GM19239 (cell line): ENCODE measurements at places on chromosomes 16 and 17.

GRCh38 chr17:17385491-17385890 is 82.3 kb downstream of the NT5M start:
- DNase-seq = no peak

DNA sequence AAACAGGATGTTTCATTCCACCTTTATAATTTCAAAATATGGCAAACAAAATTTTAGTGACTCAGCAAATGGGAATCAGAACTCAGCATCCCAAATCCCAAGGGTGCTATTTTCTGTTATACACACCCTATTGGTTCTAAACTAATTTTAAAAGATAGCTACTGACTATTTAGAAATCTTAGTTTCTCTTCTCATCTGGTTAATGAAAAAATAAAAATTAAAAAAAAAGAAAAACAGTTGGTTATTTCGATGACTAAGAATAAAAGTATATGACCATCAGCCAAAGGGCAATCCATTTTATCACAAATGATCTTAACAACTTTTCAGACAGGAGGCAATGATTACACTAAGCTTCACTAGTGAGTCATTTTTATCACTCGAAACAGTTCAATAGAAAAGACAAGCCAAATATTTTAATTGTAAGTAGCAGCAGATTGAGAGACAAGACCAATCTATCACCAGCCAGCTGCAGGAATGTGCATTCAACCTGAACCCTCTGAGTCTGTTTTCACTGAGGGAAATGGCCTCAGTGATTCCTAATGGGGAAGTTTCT is 15.2 kb downstream of the PHLPP2 start:
- DNase-seq = no peak

DNA sequence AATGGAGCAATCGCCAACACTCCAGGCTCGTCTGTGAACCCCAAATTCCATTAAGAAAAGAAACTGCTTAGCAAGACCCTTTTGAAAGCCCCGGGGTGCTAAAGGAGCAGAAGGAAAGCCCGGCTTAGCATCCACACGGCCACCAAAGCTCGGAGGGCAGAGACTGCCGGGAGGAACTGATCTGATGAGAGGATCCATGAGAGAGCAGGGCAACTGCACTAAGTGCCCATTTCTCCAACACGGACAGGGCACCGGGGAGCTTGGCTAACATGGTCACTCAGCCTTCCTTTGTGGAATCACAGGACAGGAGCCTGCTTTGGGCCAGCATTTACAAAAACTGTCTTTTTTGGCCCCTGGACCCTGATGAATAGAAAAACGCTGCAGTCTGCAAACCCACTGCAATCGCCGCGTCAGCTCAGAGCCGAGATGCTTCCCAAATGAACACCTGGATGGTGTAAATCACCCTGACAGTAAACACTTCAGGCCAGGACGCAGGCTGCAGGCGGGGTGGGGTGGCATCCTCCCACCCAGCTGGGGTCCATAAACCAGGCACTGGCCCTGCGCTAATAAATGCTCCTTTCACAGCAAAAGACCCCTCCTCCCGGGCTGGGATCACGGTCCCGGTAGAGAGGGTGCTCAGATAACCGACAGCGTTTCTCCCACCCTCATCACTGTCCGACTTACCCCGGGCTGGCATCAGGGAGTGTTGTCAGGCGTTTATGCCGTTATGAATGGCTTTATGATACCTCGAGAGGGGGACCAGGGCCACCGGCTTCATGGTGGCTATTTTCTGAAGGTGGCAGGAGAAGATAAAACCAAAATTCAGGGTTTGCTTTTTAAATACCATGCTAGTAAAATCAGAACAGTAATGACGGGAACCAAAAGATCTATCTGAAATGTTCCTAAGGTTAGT is 299.5 kb downstream of the IRF8 start:
- DNase-seq = no peak

DNA sequence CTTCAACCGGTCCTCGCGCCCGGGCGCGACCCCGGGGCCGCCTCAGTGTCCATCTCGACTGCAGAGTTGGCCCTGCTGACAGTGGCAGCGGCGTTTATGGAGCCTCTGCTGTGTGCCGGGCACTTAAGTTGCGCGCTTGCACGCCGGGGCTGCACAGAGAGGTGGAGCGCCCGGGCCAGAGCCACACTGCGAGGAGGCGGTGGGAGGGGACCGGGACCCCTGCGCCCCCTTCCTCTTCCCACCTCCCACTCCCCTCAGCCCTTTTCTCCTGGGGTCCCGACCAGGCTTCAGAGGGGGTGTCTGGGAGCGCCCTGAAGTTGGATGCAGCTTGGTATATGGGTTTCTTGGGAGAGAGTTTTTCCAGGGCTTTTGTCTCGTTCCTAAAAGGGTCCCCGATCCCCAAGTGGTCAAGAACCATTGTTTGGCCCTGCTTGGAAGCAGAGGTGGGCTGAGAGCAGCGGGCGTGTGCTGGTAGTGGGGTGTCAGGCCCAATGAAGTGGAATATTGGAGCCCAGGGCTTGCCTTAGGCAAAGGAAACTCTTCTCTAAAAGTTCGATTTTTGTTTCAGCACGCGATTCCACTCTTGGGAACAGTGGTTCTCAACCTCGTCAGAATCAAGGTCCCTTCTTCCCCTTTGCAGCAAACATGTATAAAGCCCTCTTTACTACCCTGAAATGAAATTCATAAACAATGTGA is 605 bp downstream of the MRTFB start:
- DNase-seq = no peak

- no peak for DNase-seq
Observed at GRCh38 chr16:86303787-86304678, 206.3 kb upstream of the FOXF1 start.

- peak; percentile 74 for DNase-seq
Observed at GRCh38 chr17:3012926-3013581, 50.4 kb downstream of the OR1D5 start.

DNA sequence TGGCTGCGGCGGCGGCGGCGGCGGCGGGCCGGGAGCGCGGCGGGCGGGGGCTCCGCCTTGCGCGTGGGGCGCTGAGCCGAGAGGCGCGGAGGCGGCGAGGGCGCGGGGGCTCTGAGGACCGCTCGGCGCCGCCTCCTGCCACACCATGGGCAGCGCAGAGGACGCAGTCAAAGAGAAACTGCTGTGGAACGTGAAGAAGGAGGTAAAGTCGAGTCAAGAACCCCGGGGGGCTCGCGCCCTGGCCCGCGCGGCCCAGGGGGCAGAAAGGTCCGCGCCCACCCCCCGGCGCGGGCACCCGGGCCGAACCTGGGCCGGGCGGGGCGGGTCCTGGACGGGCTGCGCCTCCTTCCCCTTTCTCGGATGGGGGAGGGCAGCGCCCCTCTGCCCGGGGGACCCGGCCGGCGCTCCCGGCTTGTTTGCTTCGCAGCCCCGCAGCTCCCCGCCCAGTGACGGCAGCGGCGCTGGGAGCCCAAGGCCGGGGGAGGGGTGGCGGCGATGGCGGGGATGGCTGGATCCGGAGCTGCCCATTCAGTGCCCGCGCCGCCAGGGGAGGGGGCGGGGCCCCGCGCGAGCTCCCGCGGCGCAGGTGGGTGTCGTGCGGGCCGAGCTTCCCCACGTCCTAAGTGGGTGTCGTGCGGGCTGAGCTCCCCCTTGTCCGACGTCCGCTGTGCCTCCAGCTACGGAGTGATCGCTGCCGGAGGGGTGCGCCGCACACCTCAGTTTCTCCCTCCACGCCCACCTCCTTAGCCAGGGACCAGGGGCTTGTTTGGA is 428 bp downstream of the SGSM2 start:
- DNase-seq = peak; percentile 63

GRCh38 chr17:79748295-79749099 is 17.8 kb downstream of the ENPP7 start:
- no peak for DNase-seq

DNA sequence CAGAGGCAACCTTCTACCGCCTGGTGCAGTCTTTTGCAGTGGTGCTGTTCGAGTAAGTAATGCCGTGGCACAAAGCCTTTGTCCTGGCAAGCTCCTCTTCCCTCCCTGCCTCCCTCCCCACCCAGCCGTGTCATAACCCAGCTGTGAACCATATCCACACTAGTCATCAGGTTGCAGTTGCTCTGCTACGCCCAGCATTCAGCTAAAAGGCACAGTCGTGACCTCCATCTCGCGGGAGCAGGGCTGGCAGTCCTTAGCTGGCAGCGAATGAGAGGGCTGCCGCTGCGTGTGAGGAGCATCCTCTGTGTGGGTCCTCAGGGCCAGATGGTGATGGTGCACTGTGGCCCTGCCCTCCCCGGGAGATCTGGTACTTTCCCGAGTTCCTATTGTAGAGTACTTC is 39.3 kb downstream of the CIBAR2 start:
- no peak for DNase-seq

- no peak for DNase-seq
Observed at GRCh38 chr16:56113223-56113622, 78.1 kb upstream of the GNAO1 start.

DNA sequence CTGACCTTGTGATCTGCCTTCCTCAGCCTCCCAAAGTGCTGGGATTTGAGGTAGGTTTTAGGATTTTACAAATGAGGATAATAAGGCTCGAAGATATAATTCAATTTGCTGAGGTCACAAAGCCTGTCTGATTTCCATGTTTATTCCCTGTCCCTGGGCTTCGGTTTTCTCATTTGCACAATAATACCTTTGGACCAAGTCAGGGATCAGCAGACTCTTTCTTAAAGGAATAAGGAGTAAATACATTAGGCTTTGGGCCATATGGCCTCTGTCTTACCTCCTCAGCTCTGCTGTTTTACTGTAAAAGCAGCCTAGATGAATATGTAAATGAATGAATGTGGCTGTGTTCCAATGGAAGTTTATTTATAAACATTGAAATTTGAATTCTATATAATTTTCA is 442.8 kb downstream of the HS3ST4 start:
- no peak for DNase-seq

- DNase-seq = no peak
Observed at GRCh38 chr16:50195276-50195675, 42.2 kb downstream of the TENT4B start.

- DNase-seq = no peak
Observed at GRCh38 chr16:68078701-68079375, 6.3 kb upstream of the NFATC3 start.

DNA sequence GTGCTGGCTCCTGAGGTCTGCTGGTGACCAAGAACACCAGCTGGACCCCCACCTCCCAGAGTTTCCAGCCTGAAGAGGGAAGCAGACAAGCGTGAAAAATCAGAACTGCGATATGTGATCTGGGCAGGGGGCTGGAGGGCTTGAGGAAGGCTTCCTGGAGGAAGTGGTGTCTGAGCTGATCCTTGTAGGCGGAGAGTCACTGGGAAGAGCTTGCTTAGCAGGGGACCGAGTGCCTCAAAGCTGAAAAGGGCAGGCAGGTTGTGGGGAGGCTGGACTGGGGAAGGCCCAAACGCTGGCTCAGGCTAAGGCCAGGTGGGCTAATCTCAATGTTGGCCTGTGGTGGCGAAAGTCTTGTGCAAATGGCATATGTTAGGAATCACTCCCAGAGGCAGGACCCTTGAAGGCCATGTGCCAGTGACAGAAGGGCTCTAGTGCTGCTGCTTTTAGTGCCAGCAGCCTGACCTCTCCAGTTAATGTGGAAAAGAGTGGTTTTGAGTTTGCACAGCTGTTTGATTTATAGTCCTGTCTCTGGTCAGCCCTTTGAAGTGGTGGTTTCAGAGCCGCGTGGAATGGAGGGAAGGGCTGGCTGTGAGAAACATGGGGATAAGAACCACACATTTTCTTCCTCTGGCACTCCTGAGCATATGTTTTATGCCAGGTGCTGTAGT is 85.3 kb upstream of the LGALS9 start:
- DNase-seq = no peak

- no peak for DNase-seq
Observed at GRCh38 chr17:48174833-48175523, 67.4 kb downstream of the SNX11 start.

DNA sequence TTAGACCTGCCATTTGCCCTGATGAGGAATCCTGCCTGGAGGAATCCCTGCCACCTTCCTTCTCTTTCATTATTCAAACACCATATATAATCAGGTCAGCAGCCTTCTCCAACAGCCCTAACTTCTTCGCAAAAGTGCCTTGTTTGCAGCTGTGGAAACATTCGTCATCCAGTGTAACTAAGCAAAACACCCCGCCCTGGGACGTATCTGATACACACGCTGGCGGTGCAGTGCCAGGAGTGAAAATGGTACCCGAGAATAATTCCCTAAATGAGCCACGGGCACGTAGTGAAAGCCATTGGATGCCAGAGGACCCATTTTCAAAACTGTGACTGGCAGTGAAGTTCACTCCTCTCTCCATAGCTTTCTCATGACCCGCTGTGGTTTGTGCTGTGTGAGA is 73.7 kb downstream of the IRX3 start:
- no peak for DNase-seq

- DNase-seq = no peak
Observed at GRCh38 chr16:68517606-68518166, 21.4 kb upstream of the ZFP90 start.

DNA sequence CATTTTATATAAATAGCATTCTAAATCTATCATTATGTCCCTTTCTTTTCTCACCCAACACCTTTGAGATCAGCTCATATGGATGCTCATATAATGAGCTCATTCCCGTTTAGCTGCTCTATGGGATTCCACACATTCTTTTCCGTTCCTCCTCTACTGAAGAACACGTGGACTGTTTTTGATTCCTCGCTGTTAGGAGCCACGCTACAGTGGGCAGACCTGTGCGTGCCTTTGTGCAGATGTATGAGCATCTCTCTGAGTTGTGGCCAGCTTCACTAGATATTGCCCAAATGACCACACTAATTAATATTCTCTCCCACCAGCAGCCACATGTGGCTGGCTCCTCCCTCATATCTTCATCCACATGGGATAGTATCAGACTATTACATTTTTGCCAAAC is 6.0 kb upstream of the TNFRSF13B start:
- DNase-seq = no peak

DNA sequence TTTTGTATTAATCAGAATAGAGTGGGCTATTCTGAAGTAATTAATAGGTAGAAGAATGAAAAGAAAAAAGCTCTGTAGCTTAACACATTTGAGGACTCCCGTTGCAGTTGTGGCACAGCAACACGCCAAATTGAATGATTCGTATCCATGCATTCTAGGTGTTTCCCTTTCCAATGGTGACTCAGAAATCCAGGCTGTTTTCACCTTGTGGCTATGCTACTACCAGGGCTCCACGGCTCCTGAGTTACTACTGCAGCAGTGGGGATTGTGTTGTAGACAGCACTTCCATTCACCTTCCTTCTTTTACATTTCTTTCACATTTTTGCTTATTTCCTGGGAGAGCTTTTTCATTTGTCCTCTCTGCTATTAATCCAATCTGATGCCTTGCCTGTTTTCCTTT is 1616.4 kb downstream of the CDH8 start:
- DNase-seq = no peak

DNA sequence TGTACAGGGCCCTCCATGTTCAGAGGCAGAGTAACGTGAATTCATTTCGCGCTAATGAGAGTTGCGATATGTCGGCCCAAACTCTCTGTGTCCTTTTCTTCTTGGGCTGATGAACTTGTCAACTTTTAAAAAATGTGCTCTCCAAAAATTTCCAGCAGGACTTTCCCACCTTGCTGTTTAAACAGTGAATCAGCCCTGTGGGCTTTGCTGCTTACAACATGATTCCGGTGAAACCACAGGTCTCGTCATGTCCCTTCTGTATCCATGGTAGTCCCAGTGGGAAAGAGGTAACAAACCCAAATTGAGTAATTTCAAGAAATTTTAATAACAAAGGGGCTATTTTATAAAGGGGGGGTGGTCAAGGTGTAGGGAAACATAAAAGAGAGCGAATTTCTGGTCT is 612.9 kb downstream of the MAF start:
- DNase-seq = no peak
